OCI-M1 (cell line): ENCODE measurements at places on chromosomes 11 and 22.

GRCh38 chr22:30519842-30520425 lies 14.4 kb upstream of the SEC14L4 start:
- no peak for DNase-seq

DNA sequence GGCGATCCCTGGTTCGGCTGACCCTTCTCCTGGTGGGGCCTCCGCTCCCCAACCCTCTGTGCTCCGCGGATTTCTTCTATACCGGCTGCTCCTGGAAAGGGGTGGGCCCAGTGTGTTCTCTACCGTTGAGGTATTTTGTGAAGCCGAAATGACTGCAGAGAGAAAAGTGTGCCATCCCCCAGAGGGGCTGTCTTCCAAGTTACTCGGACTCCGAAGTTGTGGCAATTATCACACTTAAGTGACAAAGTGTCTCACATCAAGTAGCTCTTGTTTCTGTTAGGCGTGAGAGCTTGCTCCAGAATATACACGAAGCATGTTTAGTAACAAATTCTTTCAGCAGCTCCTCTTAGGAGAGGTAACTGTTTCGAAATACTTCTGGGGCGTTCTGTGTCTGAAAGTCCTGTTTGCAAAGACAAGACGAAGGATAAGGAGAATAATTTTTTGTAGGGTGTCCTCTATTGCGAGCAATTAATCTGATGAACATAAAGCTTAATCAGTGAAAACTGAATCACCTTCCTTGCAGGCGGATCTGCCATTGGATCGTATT lies 434 bp downstream of the XPNPEP3 start:
- peak; percentile 46 for DNase-seq

DNA sequence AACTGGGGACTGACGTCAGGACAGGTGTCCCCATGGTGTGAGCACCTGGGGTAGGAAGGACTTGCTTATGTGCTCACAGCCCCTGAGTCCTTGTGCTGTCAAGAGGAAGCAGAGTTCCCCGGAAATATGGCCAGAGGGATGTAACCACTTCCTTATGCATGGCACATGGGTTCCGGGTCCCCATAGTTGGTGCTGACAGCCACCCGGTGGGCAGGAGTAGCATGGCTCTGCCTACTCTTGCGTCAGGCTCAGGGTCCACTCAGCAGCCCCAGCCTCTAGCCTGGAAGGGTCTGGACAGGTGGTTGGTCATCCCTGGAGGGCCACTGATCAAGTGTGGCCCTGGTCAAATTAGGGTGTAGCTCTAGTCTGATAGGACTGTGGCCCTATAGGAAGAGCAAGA lies 42.8 kb upstream of the CCND1 start:
- peak; percentile 65 for DNase-seq

DNA sequence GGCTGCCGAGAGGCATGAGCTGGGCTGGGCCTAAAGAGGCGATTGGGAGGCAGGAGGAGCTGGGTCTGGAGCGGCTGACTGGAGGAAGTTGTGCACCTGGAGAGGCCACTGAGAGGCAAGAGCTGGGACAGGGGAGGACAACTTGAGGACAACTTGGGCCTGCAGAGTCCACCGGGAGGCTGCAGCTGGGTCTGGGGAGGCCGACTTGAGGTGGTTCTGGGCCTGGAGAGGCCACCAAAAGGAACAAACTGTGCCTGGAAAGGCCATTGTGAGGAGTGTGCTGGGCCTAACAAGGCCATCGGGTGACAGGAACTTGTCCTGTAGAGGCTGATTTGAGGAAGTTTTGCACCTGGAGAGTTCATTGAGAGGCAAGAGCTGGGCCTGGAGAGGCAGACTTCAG lies 41.5 kb downstream of the OR4C45 start:
- DNase-seq, result no peak

GRCh38 chr11:119668676-119669075 lies 60.3 kb downstream of the NECTIN1 start:
- DNase-seq, result peak; percentile 23

DNA sequence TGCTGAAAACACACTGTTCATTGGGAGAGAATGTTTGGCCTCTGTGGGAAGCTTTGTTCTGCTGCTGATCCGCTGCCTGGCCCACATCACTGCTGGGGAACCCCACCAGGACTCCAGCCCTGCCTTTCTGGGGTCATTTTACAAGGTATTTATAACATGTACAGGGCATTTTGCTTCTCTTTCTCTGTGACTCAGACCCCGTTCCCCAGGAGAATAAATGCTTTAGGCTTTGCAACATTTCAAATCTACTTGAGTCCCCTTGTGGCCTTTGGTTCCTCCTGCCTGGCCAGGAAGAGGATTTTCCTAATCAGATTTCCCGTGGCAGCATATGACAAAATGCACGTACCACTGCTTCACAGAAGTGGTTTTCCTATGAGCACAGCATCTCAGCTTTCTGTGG lies 43.0 kb downstream of the BTG4 start:
- DNase-seq, result peak; percentile 23

- no peak for DNase-seq
These were observed 98.7 kb downstream of the SWAP70 start for GRCh38 chr11:9762531-9762930.

DNA sequence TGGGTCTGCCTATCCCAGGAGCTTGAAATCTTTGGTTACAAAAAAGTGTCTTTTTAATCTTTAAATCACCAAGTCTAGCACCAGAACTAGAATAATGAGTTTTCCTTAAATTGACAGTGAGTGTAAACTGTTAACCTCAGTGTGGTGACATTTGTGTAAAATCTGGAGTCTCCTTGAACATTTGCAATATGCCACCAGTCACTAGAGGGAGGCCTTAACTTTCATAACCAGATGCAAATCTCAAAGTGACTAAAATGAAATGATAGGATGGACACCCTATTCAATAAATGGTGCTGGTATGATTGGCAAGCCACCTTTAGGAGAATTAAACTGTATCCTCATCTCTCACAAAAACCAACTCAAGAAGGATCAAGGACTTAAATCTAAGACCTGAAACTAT lies 8.3 kb upstream of the SCGB1D2 start:
- DNase-seq, result peak; percentile 8

DNA sequence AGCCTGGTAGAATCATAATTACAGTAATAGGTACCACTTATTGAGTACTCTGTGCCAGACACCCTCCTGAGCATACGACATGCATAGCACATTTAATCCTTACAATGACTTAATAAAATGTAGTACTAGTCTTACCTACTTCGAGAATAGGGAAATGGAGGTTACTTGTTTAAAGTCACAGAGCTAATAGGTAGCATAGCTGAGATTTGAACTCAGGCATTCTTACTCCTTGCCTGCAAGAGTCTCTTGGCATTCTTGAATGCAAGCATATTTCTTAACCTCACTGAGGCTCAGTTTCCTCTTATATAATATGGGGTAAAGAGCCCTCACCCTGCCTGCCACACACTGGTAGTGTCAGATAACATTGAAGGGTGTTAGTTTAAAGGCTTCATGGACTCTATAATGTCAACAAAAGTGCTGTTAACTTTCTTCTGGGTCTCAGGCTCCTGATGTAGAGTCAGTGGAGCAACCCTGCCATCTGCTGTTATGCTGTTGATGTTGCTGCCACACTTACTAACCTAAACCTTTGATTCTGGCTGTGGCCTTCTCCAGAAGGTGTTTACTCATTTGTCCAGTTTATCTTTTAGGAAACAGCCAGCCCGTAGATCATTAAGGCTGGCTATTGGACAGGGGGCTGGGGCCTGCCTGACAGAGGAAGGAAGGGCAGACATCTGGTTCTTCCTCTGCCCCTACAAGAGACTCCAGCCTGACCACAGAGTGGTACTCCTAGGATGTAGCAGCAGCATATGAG lies 18.9 kb downstream of the LIMK2 start:
- peak; percentile 86 for DNase-seq

DNA sequence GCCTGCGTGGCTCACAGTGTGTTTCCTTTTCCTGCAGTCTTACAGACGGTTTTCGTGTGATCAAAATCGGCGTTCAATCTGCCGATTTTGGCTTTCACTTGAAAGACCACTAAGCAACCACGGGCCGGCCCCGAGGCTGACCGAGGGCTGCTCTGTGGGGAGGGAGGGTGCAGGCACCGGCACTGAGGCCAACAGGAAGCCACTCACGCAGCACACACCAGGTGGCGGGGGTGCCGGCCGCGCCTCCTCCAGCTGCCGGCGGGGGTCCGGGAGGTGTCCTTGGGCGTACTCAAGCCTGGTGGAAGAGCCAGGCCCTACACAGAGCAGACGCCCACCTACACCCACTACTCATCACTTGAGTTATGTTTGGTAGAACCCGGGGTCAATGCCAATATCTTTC lies 14.3 kb downstream of the TOLLIP start:
- DNase-seq, result no peak

GRCh38 chr22:47175151-47176025 lies 412.9 kb downstream of the TBC1D22A start:
- DNase-seq, result no peak

DNA sequence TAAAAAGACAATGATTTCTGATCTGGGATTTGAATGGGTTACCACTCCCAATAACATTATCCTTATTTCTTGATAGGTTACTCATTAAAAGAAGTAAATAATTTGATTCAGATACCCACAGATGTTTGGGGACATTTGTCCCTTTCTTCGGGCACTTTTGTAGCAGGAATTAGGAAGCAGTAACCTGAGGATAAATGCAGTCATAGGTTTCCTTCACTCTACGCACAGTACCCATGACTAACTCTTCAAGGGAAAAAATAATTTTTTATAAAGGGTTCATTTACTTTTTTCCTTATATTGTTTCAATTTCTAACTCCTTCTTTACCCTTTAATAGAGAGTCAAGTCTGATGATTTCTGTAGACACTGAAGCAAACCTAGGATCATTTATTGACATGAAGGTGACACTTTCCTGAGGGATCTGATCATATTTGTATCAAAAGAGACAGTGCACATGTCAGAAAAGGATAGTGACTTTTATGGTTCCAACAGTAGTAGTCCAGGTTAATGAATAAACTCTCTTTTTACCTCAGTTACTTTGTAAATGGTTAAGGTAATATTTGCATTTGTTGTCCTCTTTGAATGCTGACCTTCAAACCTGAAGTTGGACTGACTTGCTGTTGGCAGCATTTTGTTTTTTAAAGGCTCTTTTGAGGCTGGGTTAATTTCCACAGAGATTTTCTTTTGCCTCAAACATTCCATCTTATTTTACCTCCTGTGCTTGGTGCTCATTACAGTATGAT lies 1072.0 kb downstream of the LRRC4C start:
- DNase-seq, result no peak

GRCh38 chr22:25406510-25407210 lies 157.8 kb upstream of the GRK3 start:
- DNase-seq, result peak; percentile 56

DNA sequence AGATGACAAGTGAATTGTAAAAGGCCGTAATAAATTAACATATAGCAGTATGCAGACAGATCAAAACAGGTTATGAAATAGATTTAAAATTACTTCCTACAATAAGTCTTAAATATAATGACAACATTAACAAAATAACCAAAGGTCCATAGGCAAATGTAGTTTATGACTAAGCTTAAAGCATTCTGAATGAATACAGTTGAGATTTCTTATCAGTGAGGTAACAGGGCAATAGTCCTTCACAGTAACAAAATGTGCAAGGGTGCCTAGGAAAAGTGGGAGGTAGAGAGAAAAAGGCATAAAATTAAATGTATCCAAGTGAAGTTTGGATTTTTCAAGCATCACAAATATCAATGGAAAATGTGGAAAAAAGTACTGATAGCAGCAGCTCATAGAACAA lies 20.9 kb upstream of the P4HA3 start:
- DNase-seq, result peak; percentile 48

- DNase-seq, result no peak
These were observed 77.9 kb downstream of the KCNQ1 start for GRCh38 chr11:2522631-2523255.

DNA sequence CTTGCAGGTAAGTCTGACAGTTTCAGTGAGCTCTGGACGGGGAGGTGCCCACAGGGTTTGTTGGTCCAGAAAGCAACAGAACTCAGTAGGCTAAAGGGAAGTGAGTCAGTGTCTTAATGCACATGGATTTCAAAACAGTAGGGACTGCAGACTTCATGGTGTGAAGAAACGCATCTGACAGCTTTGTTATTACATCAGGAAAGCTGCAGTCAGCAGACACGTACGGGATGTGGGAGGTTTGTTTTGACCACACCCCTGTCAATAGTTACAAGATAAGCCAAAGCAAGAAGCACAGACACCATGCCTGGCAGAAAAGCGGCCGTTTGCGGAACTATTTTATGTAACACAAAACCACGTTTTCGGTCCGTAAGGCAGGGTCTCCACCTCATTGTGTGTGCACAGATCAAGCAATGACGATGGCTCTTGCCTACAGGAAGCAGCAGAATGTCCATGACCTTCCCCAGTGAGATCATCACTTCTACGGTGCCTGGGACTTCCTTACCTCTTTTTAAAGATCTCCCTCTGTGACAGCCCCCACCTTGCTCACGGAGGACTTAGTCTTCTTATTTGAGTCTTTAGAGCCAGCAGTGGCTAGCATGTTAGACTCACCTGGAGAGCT lies 58.2 kb upstream of the FTH1 start:
- peak; percentile 98 for DNase-seq

GRCh38 chr11:36499315-36499714 lies 10.8 kb downstream of the TRAF6 start:
- DNase-seq, result no peak

DNA sequence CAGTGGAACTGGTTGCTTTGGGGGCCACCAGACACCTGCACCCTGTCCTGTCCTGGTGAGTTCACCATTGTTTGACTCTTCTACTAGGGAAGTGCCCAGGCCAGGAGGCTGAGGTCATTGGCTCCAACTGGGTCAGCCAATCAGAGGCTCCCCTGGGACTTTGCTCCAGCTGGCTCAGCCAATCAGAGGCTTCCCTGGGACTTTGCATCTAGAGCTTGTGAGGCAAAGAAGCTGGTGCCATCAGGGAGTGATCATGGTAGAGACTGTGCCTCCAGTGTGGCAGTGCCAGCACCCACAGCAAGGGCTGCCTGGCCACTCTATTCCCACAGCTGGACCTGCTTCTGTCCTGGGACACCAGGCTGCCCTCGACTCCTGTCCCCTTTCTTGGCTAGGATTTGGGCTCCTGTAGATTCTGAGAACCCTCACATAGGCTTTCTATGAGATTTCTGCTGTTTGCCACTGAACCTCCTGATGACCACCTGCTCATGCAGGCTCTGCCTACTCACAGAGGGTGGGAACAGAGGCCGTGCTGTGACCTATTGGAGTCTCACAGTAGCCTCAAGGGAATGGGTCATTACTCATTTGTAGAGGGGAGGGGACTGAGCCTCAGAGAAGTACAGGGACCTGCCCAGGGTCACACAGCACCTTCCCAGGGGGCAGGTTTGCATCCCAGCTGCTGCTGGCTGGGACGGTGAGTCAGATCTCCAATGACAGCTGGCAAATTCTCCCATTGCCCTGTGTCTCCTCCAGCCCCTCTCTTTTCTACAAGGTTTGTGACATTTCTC lies 59.2 kb upstream of the SHISAL1 start:
- DNase-seq, result no peak
